ENCODE measurements at places on chromosomes 1 and 21.

DNA sequence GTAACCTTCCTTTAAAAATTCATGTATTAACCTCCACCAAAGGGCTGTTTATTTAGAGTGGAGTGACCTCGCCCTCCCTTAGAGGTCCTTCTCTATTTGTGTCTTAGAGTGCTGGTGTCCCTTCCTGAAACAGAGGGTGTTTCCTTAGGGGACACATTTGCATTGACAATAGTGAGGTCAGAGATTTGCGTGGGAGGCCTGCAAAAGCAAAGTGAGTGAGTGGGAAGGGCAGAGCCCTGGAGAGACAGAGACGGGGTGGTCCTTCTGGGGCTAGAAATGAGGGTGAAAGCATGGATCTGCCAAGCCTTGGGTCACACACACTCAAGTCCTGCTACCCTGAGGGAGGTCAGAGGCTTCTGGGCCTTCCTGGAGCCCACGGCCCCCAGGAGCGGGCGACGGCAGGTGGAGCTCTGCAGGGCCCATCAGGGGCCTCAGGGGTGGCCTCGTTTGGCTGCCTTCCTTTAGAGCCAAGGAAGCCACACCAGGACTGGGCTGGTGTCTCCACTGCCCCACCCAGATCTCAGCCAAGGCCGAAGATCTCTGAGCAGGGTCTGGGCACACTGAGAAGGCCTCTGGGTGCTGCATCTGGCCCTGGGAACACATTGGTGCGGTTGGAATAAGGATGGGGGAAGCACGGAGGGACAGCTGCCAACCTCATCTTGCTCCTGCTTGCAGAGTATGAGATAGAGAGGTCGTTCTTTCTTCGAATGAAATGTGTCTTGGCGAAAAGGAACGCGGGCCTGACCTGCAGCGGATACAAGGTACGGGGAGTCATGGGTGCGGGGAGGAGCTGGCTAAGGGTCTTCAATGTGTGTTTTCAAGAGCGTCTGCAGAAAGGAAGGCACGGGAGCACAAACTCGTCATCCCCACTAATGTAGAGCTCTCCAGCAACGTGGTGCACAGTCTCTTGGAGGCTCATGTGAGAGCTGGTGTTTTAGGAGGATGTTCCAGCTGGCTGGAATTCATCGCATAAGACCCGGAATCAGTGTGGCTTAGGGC is 23.8 kb downstream of the SIM2 start:
- DNase-seq, result no peak

DNA sequence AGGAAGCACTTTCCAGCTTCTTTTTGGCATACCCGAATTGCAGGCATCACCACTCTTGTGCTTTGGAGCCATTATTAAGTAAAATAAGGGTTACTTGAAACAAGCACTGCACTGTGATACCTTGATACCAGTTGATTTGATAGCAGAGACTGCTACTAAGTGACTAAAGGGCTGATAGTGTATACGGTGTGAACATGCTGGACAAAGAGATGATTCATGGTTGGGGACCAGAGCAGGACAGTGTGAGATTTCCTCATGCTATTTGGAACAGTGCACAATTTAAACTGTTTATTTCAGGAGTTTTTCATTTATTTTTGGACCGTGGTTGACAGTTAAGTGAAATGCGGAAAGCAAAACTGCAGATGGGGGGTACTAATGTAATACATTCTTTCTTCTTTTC is 9.9 kb downstream of the RPS27 start:
- no peak for DNase-seq

DNA sequence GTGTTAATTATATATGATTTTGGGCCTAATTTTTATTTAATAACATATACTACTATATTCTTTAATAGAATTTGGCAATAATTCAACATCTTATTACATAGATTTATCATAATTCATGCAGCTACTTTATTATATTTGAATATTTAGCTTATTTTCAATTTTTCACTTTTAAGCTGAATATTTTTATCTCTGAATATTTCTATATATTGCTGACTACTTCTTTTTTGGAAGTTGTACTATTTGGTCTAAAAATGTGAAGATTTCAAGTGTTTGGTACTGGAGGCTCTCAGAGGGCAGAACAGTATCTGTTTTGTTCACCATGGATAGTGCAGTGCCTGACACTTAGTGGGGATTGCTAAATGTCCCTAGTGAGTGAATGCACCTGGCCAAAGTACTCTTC is 389.5 kb downstream of the RYR2 start:
- no peak for DNase-seq

DNA sequence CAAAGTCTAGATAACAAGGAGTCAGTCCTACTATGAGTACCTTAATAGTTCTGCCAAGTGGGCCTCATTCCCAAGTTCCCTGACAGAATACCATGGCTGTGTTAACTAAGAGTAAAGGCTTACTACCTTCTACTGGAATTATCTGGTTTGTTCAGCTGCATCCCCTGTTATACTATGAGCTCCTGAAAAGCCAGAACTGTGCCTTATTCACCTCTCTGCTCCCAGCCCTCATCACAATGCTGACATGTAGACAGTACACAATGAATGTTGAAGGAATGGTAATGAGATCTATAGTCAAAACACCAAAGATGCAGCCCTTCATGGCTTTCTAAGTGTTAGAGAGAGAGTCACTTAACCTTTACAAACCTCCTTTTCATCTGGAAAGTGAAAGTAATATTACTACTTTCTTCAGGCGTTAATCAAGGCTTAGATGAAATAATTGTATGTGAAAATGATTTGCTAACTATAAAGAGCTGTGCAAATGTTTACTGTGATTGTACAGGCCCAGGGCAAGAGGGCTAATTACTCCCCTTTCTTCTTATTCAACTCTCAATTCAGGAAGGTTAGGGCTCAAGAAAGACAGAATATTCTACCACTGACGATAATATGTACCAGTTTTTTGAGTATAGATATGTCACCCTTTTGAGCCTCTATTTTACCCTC is 70.3 kb upstream of the MROH9 start:
- no peak for DNase-seq

DNA sequence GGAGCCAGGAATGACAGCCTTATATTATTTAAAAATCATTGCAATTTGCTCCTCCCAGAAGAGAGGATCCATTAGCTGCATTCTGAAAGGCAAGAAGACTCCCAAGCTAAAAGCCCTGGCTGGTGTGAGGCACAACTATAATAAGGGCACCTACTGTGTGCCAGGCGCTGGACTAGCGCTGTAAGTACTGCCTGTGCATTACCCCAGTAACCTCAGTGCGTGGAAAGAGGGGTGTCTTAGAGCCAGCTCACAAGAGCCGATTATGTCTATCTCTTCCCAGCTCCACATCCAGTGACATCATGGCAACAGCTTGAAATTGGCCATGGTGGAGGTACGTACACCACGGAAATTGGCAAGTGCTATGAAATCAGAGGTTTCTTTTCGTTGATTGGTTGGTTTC is 141.7 kb upstream of the IRF2BP2 start:
- no peak for DNase-seq

DNA sequence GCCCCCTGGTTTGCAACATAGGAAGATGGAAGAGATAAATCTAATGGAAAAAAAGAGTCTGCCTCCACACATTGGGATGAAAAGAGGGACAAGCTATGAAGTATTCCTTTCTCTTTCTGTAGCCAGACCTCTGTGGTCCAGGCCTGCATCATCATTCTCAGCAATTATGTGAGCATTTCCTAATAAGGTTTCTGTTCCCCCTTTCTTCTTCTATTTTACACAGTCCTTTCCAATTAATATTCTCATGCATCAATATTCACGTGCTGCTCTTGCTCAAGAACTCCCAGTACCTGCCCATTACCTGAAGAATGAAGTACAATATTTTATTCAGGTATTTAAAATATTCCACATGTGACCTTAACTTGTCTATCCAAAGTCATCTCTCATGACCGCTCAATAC is 8.2 kb upstream of the SLC30A1 start:
- DNase-seq, result no peak

DNA sequence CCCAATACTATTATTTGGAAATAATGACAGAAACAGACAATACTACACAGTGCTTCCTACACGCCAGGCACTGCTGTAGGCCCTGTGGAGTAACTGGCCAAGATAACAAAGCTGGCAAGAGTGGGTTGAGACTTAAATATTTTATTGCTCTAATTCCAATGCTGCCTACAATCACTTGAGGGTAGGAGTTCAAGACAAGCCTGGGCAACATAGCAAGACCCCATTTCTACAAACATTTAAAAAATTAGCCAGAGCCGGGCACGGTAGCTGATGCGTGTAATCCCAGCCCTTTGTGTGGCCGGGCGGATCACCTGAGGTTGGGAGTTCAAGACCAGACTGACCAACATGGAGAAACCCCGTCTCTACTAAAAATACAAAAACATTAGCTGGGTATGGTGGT is 9.3 kb upstream of the PABPC4 start:
- DNase-seq, result no peak

- no peak for DNase-seq
Observed at GRCh38 chr1:60227601-60228000, 154.0 kb upstream of the C1orf87 start.

- no peak for DNase-seq
Observed at GRCh38 chr1:3594706-3595377, 16.5 kb downstream of the MEGF6 start.

DNA sequence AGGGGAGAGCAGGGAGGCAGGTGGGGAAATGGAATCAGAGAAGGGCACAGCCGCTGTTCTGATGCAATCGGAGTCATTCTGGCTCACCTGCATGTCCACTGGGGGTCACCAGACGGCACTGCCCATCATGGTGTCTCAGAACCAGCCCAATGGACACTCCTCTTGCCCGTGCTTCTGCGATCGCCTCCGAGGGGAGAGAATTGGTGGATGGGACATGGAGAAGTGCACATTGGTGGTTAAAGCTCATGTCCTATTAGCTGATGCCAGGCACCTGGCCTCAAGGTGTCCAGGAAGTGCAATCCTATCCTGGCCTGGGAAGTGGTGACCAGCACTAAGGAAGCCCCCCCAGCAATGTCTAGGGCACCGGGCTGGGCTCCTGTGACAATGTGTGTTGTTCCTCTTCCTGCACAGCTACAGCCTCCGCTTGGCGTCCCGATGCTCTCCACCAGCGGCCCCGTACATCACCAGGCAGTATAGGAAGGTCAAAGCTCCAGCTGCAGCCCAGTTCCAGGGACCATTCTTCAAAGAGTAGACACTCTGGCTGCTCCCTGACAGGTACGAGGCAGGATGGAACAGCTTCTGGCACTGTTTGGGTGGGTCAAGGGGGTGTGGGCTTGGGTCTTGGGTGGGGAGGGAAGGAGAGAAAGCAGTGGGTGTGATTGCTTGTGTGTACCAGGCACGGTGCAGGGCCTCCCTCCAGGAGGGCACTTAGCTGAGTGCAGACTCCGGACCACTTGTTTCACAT is 116.2 kb downstream of the PRDM2 start:
- DNase-seq, result no peak

DNA sequence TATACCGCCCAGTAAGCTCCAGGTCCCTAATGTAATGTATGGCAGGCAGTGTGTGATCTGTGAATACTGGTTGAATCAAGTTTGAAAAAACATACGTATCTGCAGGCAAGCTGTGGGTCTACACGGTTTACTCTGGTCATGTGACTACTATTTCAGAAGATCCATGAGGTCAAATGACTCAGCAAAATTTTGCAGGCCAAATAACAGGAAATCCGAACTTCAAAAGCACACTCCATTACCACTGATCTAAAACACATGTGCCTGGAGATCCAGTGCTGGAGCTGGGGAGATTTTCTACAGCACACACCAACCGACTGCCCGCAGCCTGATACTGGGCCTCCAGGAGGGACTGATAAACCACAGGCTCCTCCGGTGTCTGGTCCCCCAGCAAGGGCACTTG is 64.5 kb upstream of the SLC44A3 start:
- peak; percentile 94 for DNase-seq

GRCh38 chr21:17446737-17447136 is 66.1 kb upstream of the CXADR start:
- DNase-seq, result no peak

DNA sequence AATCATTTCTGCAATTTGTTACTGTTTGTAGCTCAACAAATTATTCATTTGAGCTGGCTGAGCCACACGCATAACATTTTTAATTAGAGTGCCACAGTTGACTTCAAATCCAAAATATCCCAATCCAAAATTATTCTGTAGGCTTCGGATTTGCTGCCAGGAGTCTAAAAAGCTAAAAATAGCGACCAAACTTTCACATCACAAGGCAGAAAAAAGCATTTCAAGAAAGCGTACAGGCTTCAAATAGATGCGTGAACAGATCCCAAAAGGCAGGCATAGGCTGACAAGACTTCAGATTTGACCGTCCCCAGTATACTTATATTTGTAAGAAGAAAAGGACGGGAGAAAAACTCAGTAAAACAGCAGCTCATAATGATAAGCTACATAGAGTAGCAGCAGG is 24.3 kb upstream of the TIAM1 start:
- DNase-seq, result no peak

DNA sequence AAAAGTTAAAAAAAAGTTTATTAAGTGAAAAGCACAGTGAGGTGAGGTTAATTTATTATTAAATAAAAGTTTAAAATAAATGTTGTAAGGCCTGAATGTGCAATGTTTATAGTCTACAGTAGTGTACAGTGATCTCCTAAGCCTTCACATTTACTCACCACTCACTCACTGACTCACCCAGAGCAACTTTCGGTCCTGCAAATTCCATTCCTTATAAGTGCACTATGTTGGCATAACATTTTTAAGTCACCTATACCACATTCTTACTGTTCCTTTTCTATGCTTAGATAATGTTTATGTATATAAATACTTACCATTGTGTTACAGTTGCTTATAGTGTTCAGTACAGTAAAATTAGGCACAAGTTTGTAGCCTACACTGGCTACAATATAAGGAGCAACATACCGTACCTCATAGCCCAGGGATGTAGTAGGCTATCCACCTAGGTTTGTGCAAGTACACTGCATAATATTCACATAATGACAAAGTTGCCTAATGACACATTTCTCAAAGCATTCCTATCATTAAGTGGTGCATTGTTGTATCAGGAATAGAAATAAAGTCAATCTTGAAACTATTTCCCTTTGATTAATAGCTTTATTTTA is 426.5 kb upstream of the BRINP3 start:
- no peak for DNase-seq

- DNase-seq, result no peak
Observed at GRCh38 chr21:45179568-45180245, 105.3 kb downstream of the ADARB1 start.

DNA sequence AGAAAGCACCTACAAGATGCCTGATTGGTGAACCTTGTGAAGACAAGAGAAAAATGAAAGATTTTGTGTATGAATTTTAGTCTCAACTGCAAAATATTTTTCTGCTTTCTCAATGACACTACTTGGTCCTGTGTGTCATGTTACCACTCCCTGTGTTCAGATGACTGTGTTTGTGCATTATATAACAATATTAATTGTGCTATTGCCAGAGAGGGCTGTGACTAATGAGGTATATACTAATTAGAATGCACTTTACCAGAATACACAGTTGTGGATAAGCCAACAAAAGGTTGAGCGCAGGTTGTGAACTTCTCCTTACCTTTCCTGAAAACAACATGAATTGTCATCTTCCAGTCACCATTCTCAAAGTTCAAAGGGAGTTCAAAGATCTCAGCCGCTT is 17.3 kb upstream of the FMO2 start:
- DNase-seq, result no peak

Measured in smooth muscle cell of the brain vasculature (primary cell).